ENCODE measurements at places on chromosomes 5 and 9.

- peak; percentile 16 for DNase-seq
These were observed at the start of gene HRH2 for GRCh38 chr5:175657593-175658271. Gene HRH2 (plus strand): TSS chr5:175658071. CDS start chr5:175683234, 25,163 bp downstream.

DNA sequence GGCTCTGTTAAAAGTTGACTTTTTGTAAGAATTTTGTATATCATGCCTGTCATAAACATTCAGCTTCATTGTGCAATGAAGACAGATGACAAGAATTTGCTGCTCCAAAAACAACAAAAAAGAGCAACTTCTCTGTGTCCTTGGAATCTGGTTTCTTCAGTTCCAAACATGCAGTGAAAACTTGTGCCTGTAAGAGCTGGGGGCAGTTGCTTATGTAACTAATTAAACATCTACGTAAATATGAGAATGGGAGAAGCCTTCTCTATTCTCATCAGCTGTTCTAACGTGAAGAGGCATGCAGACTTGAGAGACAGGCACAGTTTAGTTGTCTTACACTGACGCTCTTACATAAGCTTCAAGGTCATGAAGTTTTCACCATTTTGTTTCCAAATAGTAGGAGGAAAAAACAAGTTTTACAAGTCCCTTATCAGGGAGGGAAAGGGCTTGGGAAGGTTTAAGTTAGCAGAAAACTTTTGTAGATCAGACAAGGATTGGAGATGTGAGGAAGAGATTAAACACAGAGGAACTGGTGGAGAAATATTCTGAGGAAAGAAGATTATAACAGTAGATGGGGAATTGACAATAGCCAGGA, 170.4 kb downstream of the RFK start:
- DNase-seq, result no peak

- no peak for DNase-seq
These were observed 5.0 kb downstream of the NUDT2 start for GRCh38 chr9:34334337-34334824.

- no peak for DNase-seq
These were observed 25.7 kb upstream of the CDKN2AIPNL start for GRCh38 chr5:134437340-134437846.

DNA sequence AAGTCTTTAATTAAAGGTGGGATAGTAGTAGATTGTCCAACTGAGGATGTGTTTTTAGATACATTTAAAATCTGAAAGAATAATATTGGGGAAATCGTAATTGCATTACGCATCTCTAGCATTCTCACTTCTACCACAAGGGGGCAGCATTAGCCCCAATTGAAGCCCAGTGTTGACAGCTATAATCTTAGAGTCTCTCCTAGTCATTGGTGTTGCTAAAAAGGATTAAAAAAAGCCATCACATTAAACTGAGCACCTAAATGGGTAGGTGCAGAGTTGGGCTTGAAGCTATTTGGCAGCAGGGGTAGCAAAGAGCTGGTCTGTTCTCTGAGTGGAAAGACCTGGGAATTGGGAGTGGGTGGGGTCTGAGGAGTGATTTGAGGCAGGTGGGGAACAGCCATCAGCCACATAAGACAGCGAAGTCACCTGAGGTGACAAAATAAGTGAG, 177.2 kb downstream of the OSTF1 start:
- peak; percentile 1 for DNase-seq

DNA sequence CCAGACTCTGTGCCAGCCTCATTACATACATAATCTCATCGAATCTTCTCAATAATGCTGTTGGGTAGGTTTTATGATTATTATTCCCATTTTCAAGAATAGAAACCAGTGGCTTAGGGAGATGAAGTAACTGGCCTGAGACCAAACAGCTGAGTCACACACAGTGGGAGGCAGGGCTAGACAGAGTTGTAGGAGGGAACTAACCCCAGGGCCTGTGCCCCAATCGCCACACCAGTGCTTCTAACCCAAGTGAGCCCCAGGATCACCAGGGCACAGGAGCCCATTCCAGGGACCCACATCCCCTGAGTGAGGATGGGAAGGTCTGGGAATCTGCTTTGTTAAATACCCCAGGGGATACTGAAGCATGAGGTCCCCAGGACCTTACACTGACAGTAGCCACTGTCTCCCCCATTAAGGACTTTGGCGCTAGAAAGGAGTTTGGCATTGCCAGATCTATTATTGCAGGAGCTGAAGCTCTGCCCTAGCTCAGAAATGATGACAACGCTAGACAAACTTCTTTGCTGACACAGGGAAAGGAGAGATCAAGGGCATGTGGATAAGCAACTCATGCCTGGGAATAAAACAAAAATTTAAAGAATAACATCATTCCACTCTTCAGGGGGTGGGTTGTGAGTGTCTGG, 63.8 kb upstream of the PPARGC1B start:
- no peak for DNase-seq

- no peak for DNase-seq
These were observed 69.9 kb downstream of the CYFIP2 start for GRCh38 chr5:157335534-157336422.

DNA sequence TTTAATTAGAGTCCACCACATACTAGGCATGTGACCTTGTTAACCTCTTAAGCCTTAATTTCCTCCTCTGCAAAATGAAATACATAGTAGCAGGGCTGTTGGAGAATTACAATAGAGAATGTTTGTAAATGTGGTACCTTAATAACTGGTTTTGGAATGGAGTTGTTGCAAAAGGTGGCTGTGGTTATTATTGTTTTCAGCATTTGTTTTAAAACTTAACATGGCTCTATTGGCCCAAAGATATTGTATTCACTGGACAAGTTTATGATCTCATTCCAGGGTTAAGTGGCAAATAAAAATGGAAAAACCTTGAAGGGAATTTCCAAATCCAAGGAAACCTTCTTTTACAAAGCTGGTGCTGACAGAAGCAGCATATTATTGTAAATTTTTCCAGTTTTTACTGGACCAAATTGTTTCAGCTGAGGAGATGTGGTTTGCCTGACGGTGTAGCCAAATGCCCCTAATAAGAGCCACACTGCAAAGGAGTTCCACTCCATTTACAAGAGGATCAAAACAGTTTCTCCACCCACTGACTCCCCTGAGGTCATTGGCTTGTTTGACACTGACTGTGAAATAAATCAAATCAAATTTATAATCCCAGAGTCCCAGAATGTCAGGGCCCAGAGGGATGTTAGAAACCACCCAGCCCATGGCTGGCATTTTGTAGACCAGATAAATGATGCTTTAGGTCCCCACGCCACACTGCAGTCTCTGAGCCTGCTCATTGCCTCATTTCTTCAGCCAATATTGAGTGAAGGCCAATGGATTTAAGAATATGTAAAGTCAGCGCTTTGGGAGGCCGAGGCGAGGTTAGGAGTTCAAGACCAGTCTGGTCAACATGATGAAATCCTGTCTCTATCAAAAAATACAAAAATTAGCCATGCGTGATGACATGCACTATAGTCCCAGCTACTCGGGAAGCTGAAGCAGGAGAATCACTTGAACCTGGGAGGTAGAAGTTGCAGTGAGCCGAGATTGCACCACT, 45.2 kb downstream of the ADRA1B start:
- no peak for DNase-seq

GRCh38 chr9:110278080-110278707, 21.9 kb upstream of the TXN start:
- DNase-seq, result no peak

DNA sequence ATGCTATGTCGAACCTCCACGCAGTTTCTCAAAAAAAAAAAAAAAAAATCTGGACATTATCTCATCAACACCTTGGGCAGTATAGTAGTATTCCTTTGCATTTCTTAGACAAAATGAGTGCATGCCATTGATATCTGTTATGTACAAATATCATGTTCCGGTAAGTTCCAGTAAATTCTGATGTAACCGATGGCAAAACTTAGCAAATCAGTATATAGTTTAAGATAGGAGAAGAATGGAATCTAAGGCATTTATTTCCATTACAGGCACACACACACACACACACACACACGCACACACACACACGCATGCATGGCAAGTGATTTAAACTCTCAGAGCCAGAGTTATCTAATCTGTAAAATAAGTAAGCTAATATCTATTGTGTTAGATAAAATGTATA, 356.5 kb upstream of the TUSC1 start:
- no peak for DNase-seq

DNA sequence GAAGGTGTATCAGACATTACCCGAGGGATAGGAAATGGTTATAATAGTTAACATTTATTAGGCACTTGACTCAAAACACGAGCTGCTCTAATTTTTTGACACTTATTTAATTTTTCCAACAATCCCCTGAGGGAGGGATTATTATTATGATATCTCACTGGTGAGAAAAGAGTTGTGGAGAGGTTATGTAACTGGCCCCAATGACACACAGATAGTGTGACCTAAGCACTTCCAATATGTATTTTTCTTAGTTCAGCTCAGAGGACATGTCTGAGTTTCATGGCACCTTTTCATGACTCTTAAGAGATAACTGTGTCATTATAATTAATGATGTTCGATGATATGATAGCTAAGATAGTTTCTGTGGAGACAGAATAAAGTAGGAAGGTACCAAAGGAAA, 86.9 kb downstream of the PTCD2 start:
- no peak for DNase-seq
